Foreskin melanocyte (primary cell): ENCODE measurements at places on chromosomes 2 and 18.
A peak's percentile ranks its signal among the peaks of the same experiment; 100 is the strongest.

- peak; percentile 59 for DNase-seq
These were observed 20.1 kb upstream of the C2orf72 start for GRCh38 chr2:231017231-231017598.

DNA sequence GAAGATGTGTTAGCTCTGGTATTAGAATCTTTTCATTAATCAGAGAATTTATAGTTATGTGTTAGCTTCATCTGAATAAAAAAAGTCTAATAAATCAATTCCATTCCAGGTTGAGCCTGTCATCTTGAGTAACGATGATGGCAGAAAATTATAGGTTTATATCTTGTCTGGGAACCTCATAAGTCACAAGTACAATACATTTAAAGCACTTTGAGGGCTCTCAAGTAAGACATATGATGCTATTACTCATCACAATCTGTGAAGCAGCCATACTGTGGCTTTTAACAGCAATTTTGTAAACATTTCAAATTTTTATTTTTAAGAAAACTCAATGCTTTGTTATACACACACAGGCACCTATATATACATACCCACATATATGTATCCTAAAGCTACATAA, 484.1 kb upstream of the VRK2 start:
- no peak for DNase-seq

DNA sequence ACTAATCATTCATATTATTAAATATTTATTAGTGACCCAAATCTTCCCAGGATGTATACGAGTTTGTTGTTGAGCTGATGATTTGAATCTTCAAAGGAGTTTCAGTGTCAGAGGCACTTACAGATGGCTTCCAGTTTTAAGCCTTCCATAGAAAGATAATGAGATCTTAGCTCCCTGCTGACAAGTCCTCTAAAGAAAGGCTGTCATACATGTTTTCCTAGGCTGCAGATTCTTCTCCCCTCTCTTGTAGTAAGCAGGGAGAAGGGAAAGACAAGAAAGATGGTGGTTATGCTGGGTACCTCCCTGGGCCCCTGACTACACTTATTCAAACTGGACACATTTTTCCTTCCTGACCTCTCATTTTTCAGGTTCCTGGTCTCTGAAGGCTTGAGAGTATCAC, 8.1 kb upstream of the GAREM1 start:
- no peak for DNase-seq

- no peak for DNase-seq
These were observed 78.6 kb downstream of the FARSB start for GRCh38 chr2:222577341-222577740.
